ENCODE measurements at places on chromosomes 4 and X.

DNA sequence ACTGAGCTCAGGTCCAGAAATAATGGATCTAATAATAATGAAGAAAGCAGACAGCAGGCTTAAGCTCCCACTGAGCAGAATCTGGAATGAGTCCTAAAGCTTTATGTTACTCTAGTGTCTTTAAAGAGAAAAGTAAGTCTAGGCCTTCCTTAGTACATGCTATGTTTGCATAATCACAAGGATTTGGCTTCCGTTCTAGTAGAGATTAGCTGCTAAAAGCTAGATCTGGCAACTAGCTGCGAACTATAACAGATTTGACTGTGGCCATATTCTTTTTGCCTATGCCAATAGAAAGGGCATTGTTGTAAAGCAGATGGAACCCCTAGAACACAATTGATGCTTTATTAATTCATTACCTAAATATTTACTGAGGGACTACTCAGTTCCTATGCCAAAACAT lies 19.0 kb downstream of the COX7B2 start:
- DNase-seq = no peak

GRCh38 chrX:71168134-71168533 lies 23.5 kb downstream of the NLGN3 start:
- DNase-seq = no peak

- DNase-seq = no peak
Measured at GRCh38 chr4:3255611-3256186, 6.7 kb downstream of the MSANTD1 start.

DNA sequence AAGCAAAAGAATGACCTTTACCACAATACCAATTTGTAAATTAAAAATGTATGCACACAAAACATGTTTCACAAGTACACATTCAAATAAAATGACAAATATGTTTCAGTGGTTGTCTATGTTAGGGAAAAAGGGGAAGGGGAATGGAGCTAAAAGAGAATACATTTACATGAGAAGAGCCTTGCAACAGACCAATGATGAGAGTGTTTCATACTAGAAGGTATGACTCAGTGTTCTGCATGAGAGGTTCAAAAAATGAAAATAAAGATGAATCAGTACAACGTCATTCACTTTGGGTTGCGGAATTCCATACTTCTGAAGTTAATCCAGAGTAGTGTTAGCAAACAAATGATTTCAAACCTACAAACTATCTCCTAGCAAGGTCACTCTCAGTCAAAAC lies 51.7 kb downstream of the RPGR start:
- DNase-seq = no peak

GRCh38 chrX:617891-618290 lies 12.7 kb upstream of the SHOX start:
- no peak for DNase-seq

GRCh38 chr4:26171501-26171900 lies 149.3 kb upstream of the RBPJ start:
- DNase-seq = no peak

DNA sequence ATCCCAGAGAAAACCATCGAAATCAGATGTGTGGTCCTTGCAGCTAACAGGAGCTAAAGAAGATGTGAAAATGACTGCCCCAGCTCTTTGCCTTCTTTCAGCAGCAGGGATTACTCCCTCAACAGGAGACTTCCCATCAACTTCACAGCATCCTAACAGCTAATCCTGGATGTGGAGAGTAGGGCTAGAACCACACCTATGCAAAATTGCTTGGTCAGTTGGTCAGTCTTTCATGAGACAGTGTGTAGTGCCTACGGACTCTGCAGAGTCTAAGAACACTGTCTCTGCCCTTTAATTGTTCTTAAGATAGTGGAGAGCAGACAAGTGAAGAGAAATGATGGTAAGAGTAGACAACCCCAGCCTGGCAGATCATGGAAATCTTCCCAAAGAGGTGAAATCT lies 133.5 kb downstream of the COL4A6 start:
- DNase-seq = no peak

DNA sequence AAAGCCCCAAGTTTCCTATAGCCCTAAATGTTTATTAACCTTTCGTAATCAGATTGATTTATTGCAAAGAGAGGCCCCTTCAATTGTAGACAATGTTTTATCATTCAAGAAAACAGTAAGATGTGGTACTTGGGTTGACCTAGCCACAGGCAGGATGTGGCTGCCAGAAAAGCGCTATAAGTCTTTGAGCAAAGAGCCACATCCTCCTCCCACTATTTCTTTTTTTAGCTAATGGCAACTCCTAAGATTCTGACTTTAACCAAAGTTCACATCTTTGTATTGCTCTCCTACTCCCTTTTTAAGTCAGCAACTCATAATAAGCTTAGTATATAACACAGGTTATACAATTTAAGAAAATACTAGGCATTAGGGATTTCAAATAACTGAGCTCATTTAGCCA lies 70.7 kb upstream of the PPP3CA start:
- DNase-seq = no peak

- no peak for DNase-seq
Measured at GRCh38 chrX:142702749-142703148, 323.0 kb upstream of the SPANXN4 start.

GRCh38 chrX:115913575-115913974 lies 257.0 kb upstream of the AGTR2 start:
- no peak for DNase-seq

DNA sequence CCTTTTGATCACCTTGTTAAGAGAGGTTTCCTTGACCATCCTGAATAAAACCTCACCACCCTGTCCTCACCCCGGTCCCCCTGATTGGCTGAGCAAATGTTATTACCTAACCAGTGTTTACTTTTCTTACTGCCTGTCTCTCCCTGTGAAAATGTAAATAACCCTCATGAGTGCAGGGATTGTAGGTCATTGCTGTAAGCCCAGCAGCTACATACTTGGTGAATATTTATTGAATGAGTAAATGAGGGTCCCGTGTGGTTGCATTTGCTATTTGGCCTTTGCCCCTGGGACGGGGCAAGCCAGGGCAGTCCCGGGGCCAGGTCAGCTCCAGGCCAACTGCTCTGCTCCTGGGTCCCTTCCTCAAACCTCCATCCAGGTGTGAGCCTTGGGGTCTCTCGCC lies 55.5 kb upstream of the CLCN4 start:
- DNase-seq = no peak

Data from HT-29 (cell line).